ENCODE measurements at places on chromosomes 12 and 14.
A peak's percentile ranks its signal among the peaks of the same experiment; 100 is the strongest.

DNA sequence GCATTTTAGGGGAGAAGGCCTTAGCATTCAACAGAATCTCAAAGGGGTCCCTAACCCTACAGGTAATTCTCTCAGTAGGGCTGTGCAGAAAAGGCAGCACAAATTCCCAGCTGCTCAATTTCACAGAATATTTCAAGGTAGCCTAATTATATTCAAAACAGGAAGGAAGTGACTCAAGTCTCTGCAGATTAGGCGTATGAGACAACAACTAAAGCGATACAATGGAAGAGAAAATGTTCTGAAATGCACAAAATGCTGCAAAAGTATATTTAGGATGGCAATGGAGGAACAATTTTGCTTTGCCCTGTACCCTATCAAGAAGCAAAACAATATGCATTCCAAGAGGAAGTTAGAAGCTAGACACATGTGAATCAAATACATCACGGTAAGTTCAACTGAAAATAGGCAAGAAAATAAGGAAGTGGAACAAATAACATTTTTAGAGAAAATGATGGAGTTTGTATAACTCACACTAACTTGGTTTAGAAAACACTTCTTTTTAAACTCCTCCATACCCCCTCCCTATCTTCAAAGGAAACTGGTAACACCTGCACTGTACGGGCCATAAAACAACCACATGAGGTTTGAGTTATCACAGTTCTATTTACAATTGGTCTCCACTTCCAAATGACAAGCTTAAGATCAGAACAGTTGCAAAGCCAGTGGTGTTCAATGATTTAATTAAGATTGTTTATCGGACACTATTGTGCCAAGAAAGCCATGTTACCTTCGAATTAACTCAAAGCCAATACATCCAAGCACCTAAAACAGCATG is 1.6 kb downstream of the GIT2 start:
- DNase-seq, result no peak

DNA sequence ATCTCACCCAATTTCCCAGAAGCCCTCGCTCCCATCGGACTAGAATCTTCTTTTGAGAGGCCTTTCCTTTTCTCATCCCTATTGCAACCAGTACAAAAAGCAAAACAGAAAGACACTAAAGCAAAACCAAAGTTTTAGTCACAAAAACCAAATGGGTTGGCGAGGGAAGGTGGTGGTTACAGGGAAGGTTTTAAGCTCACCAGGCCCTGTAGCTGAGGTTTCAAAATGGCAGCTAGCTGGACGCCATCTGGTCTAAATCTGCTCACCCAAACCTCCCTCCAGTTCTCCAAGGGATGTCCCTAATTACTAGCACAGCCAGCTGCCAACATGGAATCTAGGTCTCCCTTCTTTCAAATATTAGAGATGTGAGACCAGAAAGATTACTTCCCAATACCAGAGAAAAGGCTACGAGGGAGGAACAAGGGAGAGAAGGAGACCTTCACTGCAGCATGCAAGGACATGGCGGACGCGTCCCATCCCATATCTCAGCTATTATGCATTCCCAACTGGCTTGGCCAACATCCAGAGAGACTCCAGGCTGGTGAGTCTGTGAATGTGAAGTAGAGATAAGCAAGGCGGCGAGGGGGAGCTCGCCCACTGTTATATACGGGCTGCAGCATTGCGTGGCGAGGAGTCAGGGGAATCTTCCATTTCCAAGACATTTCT is 70.8 kb downstream of the DPF3 start:
- DNase-seq, result no peak

DNA sequence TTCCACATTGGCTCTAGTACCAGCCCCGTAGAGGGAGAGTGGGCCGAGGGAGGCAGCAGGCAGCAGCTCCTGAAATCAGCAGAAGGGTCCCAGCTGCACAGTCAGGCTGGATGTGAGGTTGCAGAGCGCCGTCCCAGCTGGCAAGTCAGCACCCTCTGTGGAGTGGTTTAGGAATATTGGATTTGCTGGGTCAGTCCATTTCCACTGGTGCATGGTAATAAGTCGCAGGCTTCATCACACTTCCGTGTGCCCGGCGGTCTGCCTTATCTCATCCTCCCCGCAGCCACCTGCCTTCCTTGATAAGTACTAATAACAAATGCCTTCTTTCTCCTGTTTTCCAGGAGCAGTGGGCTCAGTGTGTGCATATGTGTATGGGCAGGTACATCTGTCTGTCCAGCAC is 112.9 kb downstream of the TSPAN9 start:
- no peak for DNase-seq

DNA sequence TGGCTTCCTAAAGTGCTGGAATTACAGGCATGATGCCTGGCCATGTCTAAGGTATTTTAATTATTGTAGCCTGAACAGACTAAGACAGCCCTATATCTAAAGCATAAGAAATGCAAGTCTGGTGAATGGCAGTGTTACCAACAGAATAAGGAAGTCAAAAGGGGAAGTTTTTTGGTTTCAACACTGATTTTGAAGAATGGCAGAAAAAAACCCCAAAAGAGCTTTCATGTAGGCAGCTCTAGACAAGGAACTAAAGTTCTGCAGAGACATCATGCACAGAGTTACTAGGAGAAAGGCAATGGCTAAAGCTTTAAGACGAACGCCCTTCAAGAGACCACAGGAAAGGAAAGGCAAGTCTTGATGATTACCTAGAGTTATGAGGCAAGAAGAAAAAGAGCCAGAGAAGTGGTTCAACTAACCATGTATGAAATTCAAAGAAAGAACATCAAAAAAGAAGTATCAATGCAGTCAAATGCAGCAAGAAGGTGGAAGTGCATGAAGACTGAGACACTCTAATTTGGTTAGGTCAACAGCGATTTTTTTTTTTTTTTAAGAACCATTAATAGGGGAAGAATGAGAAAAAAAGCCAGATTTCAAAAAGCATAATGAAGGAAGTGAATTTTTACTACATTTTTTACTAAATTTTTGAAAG is 50.8 kb downstream of the RPS6KA5 start:
- no peak for DNase-seq

- no peak for DNase-seq
Observed at GRCh38 chr12:109682708-109683060, 30.9 kb upstream of the FAM222A start.

DNA sequence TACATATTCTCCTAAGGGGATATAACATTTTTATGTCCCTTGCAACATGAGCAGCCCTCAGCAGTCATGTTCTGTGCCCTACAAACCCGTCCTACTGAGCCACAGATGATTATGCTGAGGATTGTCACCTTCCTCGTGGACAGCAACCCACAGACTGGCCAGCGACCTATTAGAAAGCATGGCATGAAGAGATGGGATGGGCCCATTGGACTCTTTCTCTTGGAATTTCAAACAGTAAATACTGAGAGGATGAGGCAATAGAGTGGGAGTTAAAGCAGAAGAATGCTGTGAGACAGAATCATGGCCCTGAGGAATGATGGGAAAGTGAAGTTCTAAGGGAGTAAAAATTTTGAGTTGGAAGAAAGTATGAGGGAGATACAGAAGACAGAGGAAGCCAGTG is 149.9 kb upstream of the BTG1 start:
- DNase-seq, result no peak

GRCh38 chr14:61516964-61517653 is 178.2 kb upstream of the HIF1A start:
- DNase-seq, result no peak

GRCh38 chr14:99602788-99603415 is 1.1 kb downstream of the CCDC85C start:
- DNase-seq, result no peak

DNA sequence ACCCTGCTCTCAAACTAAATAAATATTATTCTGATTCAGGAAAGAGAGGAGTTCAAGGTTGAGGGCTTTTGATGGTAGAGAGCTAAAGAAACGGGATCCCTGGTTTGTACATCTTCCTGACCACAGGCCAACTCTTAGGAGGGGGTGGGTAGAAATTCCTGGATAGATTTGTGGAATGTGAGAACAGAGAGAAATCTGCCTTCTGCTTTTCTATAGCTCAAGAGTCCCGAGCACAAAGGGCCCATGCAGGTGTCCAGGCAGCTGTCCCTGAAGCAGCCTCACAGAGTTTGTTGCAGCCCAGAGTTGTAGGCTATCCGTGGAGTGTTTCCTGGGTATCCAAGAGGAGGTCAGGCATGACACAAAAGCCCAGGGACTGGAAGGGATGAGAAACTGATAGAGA is 198.6 kb downstream of the BCAT1 start:
- DNase-seq, result no peak

- no peak for DNase-seq
Observed at GRCh38 chr12:119682639-119683252, 14.8 kb downstream of the PRKAB1 start.

- DNase-seq, result no peak
Observed at GRCh38 chr14:61573748-61574513, 121.4 kb upstream of the HIF1A start.

GRCh38 chr14:34012978-34013720 is 62.3 kb upstream of the EGLN3 start:
- DNase-seq, result no peak

GRCh38 chr12:57611108-57611826 is at the start of gene ARHGEF25:
ARHGEF25 (plus strand) TSS chr12:57611435; CDS start chr12:57611895, 460 bp downstream.
- no peak for DNase-seq

GRCh38 chr12:497501-498160 is 37.9 kb downstream of the B4GALNT3 start:
- DNase-seq, result no peak

- no peak for DNase-seq
Observed at GRCh38 chr12:16095531-16096110, 181.9 kb downstream of the SLC15A5 start.

DNA sequence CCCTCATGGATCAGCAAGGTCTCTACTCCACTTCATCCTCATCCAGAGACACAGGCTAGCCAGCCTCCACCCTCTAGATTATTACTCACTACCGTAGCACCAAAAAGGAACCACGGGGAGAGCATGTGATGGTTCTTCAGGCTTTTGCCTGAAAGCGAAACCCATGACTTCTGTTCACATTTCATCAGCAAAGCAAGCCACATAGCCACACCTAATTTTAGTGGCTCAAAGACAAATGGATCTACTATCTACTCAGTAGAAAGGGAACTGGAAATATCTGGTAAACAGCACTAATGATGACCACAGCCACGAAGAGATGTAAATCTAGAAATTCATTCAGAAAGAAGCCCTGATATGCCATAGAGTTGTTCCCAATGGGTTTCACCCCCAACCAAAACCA is 51.4 kb downstream of the VCPKMT start:
- DNase-seq, result peak; percentile 34

DNA sequence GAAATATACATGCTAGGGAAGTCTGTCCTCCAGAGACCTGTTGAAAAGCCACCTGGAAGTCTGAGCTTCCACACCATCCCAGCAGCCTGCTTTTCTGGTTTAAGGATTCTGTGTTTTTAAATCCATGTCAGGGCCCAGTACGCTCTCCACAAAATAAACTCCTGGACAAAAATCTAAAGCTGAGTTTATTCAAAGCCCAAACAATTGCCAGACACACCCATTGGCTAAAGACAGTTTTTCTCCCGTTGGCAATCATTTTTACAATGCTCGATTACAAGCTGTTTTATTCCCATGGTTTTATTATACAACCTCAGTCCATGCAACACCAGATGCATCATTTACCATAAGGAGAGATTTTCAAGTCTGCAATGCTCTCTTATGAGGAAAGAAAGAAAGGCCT is 94.5 kb downstream of the MYRFL start:
- DNase-seq, result no peak
